ENCODE measurements at places on chromosomes 7 and 10. TPM values are rescaled to one million over a fixed set of nuclear protein-coding genes. Genes with fewer than 3 reads are reported as not detected.

SPDYE2 gene
- total RNA-seq = not detected

DNA sequence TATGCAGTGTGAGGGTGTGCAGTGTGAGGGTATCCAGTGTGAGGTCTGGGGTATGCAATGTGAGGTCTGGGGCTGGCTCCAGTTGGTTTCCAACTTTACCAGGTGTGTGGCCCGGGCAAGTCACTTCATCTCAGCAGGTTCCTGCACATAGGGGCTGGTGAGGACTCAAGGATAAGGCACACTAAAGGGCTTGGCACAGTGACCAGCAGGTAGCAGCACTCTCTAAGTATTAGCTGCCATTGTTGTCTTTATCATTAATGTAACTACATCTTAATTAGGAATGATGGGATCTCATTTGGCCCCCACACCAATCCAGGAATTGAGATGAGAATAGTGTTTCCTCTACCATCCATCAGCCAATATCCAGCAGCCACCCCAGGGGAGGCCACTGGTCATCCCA lies 117.3 kb downstream of the KCNMA1 start:
- no peaks in the 10 kb centered on the region for H3K36me3 ChIP-seq
- no peaks in the 10 kb centered on the region for H3K4me1 ChIP-seq
- no peak for DNase-seq
- H3K4me3 ChIP-seq = no peak overlapping the region

DNA sequence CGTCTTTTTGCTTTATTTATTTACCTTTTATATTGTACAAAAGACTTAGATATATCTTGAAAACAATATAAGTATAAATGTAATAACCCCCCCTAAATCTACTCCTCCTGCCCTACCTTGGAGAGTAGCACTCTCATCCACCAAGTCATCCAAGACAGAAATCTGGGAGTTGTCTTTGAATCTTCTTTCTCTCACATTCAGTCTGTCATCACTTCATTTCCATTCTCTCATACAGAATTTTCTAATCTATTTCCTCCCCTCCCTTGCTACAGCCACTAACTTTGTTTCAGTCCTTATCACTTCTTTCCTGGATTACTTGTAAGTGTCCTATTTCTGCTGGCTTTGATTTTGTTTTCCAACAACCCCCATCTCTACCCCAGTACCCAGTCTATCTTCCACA lies 170.6 kb downstream of the SEMA3D start:
- no peaks in the 10 kb centered on the region for H3K36me3 ChIP-seq
- no peak overlapping the region for H3K27ac ChIP-seq
- DNase-seq = no peak
- H3K4me1 ChIP-seq = no peaks in the 10 kb centered on the region
- H3K27me3 ChIP-seq = no peaks in the 10 kb centered on the region

GRM3 gene
- not detected for total RNA-seq

DNA sequence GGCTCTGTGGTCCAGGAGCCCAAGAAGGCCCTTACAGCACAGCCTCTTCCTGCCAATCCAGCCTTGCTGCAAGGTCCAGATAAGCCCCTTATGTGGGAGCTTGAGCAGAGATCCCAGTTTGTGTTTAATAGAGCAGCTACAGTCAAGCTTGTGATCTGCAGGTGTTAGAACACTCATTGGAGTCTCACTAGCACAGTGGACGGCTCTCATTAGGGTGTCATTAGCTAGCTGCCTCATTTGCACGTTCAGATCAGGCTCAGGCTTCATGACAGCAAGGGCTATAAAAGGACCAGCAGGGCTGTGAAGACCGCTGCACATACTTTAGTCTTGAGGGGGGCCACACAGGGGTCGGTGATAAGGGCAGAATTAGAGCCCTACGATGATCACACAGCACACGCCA lies 443.2 kb downstream of the RPS24 start:
- H3K4me1 ChIP-seq = no peaks in the 10 kb centered on the region
- no peaks in the 10 kb centered on the region for H3K36me3 ChIP-seq
- no peak overlapping the region for H3K27ac ChIP-seq
- H3K27me3 ChIP-seq = no peaks in the 10 kb centered on the region

FEZF1 gene
- not detected for total RNA-seq

- H3K27me3 ChIP-seq = no peaks in the 10 kb centered on the region
- no peak overlapping the region for H3K4me3 ChIP-seq
- no peak overlapping the region for H3K27ac ChIP-seq
Observed at GRCh38 chr7:155543011-155543876, 3.1 kb downstream of the CNPY1 start.

GRCh38 chr7:157397036-157397720 lies 60.4 kb downstream of the DNAJB6 start:
- no peaks in the 10 kb centered on the region for H3K27me3 ChIP-seq
- peak overlapping the region; percentile 69 for H3K27ac ChIP-seq
- H3K4me1 ChIP-seq = peaks cover 22% of the 10 kb centered on the region
- DNase-seq = no peak

DNA sequence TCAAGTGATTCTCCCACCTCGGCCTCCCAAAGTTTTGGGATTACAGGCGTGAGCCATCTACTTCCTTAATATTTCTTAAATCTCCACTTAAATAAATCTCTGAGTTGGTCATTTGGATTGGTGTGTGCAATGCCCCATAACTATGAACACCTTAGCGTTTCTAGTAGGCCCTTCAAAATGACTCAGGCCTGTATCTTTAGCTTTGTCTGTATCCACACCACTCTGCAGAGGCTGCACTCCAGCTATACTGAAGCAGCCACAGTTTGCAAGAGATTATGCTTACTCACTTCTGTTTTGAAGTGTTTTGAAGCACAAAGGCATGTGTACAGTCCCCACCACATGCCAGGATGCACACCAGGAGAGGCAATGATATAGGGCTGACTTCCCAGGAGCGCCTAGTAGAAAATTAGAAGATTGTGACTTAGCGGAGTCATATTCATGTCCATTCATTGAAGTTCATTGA lies 2.4 kb upstream of the ST7 start:
- no peaks in the 10 kb centered on the region for H3K27me3 ChIP-seq
- no peaks in the 10 kb centered on the region for H3K36me3 ChIP-seq
- no peak for DNase-seq
- peaks cover 31% of the 10 kb centered on the region for H3K4me1 ChIP-seq

DNA sequence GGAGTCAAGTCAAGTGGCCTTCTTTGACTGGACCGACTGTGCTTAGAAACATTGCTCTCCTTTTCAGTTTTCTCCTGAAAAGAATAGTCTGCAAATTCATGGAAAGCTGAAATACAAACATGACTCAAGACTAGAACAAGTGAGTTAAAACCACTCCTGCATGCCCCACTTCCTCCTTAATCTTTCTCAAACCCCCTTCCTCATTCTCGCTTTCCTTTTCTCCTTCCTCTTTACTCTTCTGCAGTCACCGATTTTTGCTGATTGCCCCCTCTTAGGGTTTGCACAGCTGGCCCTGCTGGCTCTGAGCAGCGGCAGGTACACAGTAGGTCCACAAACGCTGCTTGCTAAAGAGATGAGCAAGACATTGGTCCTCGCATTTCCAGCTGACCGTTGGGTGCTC lies 34.8 kb upstream of the MKI67 start:
- no peak overlapping the region for H3K27ac ChIP-seq
- H3K4me3 ChIP-seq = no peak overlapping the region
- no peak for DNase-seq
- no peaks in the 10 kb centered on the region for H3K27me3 ChIP-seq

WEE2 gene
- not detected for total RNA-seq

GRCh38 chr10:43890124-43890523 lies 241.4 kb upstream of the ZNF32 start:
- H3K36me3 ChIP-seq = no peaks in the 10 kb centered on the region
- DNase-seq = no peak
- no peak overlapping the region for H3K27ac ChIP-seq
- H3K4me1 ChIP-seq = no peaks in the 10 kb centered on the region
- no peak overlapping the region for H3K4me3 ChIP-seq

DNA sequence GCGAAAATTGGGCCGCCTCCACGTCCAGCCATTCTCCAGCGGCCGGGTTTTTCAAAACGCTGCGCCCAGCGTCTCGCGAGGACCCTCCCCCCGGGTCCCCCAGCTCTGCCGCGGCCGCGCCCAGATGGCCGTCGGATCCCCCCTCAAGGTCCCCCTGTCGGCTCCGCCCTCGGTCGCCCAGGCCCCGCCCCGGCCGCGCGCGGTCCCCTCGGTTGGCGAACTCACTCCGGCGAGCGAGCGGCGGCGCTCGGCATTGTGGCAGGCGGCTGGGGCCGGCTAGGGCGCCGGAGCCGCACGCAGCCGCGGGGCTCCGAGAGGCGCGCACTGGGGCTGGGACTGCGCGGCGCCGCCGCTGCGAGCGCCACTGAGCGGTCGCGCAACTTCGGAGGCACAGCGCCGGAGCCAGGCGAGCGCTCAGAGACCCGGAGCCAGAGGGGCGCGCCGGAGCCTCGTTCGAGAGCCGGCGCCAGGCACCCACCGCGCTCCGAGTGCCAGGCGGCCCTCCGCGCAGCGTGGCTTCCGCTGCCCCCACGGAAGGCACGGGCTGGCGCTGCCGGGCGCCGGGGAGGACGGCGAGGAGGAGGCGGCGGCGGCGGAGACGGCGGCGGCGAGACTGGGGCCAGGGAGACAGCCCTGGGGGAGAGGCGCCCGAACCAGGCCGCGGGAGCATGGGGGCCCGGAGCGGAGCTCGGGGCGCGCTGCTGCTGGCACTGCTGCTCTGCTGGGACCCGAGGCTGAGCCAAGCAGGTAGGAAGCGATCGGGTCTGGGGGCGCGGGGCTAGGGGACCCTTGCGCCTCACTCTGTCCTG lies at the start of gene UNC5B:
Gene UNC5B (plus strand): TSS at position 253 of the 809 bp plus-strand sequence. CDS start 416 bp downstream, at position 669.
- peak within 1 kb of the TSS; percentile 78 for H3K4me3 ChIP-seq
- H3K27ac ChIP-seq = peak within 1 kb of the TSS; percentile 93
- H3K4me1 ChIP-seq = peaks cover 19% of the 10 kb centered on the region
